HT-29 (cell line): ENCODE measurements at places on chromosomes 2 and 18.

DNA sequence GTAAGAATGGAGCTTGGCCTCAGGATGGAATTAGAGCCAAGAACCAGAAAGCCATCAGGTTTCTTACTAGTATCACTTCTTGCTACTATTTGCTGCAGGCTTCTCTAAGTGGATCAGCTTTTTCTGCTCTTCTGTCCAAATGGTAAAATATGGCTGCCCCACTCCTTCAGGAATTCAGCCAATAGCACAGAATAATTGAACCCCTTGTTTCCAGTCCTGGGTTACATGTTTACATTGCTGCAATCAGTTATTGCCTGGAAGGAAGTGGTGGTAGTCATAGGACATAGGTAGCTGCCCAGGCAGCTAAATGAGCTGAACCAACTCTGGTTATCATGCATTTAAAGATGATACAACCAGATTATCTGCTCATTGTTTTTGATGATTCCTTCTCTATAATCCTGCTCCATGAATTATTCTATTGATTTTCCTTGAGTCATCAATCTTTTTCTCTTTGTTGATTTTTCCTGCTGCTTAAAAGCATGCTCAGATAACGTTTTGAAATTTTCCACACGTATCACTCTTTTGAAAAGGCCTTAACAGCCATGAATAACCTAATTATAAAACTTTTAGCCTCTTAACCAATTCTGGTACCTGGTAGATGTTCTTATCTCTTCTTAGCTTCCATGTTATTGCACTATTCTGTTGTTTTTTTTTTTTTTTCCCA is 12.6 kb downstream of the AGPS start:
- DNase-seq = no peak

DNA sequence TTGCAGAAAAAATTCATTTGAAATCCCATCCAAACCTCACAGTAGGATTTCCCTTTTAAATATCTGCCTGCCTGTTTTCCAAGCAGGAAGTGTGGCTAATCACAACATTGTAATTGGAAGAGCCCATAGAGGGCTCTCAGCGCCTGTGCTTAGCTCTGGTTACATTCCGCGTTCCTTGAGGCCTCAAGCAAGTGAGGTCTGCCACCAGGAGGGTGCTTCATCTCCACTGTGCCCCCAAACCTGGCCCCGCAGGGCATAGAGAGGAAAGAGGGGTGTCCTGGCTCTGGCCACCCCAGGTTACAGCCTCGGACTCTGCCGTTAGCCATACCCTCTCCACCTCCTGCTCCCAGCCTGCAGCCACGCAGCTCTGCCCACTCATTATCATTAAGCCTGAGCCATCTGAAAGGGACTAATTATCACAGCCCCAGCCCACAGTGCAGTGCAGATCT is 214.8 kb downstream of the SP3 start:
- no peak for DNase-seq

- DNase-seq = no peak
Measured at GRCh38 chr2:65198737-65199136, 28.9 kb upstream of the ACTR2 start.

- no peak for DNase-seq
Measured at GRCh38 chr2:14157816-14158215, 474.7 kb upstream of the LRATD1 start.

- no peak for DNase-seq
Measured at GRCh38 chr2:18440141-18440661, 120.3 kb downstream of the RDH14 start.

- no peak for DNase-seq
Measured at GRCh38 chr2:71785516-71785981, 332.2 kb downstream of the DYSF start.

GRCh38 chr2:189178726-189179569 is 613 bp downstream of the COL5A2 start:
- no peak for DNase-seq

DNA sequence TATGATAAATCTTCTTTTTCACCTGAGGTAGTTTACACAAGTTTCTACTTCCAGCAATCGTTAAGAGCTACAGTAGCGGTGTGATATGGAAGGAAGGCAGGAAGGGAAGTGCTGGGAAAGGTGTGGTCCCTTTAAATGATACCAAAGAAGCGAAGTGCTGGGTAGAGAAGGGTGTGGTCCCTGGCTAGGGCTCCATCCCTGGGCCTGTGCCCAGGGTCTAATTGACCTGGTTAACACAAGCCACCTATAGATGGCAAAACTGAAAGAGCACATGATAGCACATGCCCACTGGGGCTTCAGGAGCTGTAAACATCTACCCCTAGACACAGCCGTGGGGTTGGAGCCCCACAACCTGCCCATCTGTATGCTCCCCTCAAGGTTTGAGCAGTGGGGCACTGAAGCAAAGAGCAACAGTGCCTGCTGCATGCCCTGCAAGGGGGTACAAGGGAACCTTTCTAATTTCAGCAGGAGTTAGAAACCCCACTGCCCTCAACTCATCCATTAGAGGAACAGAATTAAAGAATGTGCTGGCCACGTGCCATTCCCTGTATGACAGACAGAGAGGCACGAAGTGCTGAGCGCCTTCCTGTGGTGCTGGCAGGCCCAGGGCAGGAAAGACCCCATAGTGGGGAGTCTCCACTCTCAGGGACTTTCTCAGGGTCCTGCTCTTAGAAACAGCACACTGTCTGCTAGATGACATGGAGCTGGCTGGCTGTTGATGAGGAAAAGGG is 153.1 kb upstream of the LMAN1 start:
- no peak for DNase-seq

DNA sequence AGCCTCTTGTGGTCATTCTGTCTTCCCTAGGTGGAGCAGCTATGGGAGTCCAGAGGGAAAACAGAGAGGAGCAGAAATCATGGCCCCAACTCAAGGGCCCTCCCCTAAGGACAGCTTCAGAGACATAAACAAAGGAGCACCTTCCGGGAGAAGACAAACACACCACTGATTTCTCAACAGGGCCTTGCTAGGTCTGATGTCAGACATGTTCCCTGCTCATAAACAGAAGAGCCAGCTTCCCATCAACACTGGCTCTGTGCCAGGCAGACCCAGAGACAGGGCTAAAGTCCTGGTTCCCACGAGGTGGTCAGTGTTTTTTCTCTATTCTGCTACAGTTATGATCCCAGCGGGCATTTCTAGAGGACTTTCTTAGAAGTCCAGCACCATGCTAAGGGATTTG is 19.3 kb downstream of the CXCR2 start:
- no peak for DNase-seq

GRCh38 chr18:9469685-9470084 is 5.6 kb upstream of the RALBP1 start:
- DNase-seq = no peak

DNA sequence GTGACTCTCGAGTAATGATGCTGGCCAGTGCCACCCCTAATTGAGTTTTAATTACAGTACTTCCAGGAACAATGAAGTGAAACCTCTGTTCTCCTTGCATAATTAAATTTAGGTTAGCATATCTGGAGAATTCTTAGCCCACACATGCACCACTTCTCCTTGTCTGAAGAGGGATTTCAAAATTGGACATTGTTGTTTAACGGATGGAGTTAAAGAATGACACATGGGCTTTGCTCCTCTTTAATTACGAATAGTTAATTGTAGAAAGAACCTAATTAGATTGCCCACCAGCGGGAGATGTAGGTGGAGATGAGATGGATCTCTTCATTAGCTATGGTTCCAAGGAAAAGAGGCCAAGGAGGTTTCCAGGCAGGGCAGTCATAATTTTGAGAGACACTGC is 33.1 kb upstream of the EN1 start:
- DNase-seq = no peak

GRCh38 chr2:96772903-96773671 is 12.4 kb downstream of the CNNM4 start:
- DNase-seq = no peak

- DNase-seq = no peak
Measured at GRCh38 chr2:205025580-205026240, 480.4 kb downstream of the PARD3B start.

DNA sequence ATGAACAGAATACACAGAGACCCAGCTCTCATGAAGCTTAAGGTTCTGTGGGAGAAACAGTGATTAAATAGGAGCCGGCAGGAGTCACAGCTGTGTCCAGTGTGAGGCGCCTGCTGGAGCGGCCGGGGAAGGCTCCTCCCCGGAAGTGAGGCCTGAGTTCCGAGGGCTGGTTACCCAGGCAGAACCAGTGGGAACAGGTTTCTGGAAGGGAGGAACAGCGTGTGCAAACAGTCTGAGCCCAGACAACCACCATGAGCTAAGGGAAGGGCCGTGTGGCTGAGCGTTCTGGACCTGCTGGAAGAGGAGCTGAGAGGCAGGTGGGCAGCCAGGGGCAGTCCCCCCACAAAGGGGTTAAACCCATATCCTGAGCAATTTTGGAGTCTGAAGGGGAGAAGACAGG is 26.0 kb upstream of the NPAS2 start:
- DNase-seq = peak; percentile 58

- DNase-seq = no peak
Measured at GRCh38 chr2:25103287-25103871, 61.5 kb downstream of the EFR3B start.

- no peak for DNase-seq
Measured at GRCh38 chr2:27741673-27742072, 29.8 kb upstream of the MRPL33 start.

DNA sequence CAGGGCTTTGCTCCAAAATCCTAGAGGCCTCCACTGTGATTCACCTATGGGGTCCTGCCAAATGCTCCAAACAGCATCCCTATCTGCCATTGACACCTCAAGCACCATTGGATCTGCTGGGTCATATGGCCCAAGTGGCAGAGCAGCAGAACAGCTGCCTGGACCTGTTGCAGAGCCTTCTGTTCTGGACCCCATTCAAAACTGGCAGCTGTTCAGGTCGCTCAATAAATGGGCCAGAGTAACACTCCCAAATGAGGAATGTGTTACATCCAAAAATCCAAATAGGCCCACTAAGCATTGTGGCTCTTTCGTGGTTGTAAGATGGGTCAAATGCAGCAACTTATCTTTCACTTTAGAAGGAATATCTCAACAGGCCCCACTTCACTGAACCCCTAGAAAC is 783.6 kb downstream of the DCDC2C start:
- DNase-seq = no peak

DNA sequence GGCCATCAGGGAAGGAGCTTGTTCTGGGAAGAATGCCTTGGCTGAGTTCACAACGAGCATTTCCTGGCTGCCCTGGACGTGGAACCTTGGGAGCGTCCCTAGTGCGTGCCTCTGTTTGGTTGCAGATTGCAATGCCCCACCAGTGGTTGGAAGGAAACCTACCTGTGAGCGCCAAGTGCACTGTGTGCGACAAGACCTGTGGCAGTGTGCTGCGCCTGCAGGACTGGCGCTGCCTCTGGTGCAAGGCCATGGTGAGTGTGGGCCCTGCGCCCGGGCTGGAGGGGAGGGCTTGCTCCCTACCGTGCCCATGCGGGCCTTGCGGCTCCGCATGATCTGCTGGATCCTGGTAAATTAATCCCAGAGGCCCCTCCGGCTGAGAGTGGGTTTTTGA is 81.9 kb downstream of the DGKD start:
- no peak for DNase-seq

- peak; percentile 35 for DNase-seq
Measured at GRCh38 chr2:170715932-170716777, 1.0 kb downstream of the SP5 start.

DNA sequence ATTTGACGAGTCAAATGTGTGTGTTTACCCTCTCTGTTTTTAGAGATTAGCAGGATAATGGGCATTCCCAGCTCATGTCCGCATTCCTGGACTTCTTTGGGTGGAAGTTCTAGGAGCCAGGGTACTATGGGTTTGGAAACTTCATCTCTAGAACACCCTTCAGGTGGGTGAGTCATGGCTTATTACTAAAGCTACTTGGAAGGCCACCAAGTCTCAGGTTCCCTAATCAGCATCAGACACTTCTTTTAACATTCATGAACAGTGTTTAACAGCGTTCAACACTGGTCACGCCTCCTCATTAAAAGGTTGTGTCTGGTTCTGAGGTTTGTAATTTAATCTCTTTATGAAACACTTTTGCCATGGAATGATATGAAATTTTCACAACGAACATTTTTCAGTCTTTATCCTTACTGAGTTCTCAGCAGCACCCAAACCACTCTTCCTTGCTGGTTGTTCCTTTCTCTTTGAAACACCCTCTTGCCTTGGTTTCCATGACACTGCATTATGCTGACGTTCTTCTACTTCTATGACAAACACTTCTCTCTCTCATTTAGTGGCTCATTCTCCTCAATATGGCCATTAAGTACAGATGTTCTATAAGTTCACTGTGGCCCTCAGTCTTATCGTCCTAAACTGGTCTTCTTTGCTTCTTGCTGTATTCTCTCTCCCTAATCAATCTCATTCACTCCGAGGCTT is 49.3 kb downstream of the MMADHC start:
- DNase-seq = peak; percentile 2

DNA sequence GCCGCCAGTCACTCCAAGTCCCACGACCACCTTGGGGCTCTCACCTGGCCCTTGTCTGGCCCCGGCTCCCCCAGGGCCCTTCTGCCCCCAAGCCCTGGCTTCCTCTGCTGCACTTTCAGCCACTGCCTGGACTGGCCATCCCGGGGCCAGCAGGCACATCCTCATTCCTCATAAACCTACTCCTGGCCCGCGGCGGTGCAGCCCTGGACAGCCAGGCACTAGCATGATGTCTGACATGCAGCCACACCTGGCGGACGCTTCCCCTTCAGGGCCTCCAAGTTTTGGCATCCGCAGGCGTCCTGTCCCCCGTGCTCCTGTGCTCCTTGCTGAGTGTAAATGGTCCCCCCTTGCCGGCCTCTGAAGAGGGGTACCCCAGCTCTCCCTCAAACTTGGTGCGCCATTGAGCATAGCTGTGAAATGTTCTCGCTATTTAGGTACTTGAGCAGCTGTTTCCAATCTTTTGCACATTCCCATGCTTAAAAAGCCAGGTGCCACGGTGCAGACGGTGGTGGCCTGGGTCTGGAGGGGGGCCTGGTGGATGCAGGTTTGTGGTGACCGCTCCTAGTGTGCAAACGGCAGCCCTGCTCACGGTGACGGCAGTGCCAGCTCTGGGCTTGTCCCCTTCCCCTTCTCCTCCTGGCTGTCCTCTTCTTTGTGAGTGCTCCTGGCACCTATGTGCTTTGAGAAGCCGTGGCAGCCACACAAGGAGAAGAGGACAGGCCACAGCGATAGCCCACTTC is 123.8 kb downstream of the MBP start:
- DNase-seq = no peak

- DNase-seq = no peak
Measured at GRCh38 chr2:111049792-111050640, 70.7 kb upstream of the BCL2L11 start.

- DNase-seq = no peak
Measured at GRCh38 chr2:66665124-66665984, 230.4 kb downstream of the MEIS1 start.

DNA sequence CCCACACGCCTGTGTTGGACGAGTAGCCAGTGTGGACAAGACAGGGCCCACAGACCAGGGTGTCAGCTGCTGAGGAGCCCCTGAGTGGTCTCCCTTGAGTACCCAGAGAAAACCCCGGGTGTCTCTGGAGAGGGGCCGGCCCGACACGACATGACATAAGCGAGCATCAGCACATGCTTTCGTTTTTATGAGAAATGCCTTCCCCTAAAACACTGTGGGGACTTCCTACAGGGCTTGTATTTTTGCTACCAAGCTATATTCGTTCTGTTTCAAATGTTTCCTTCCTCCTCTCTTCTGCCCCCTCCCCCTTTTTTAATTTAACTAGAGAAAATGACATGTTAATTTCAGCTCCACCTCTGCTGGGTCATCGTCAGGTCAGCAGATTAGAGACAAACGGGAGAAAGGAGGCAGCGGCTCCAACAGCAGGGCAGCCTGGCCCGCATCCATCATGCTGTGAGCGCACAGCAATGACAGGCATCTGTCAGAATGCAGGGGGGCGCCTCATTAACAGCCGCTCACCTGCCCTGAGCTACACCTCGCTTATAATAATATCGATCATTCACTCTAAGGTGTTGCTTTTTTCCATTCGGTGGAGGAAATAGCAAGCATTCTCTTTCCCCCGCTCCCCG is 286.2 kb downstream of the ZNF516 start:
- DNase-seq = no peak

GRCh38 chr2:43934567-43934966 is 61.2 kb downstream of the LRPPRC start:
- no peak for DNase-seq
